Amniotic stem cell (primary cell): ENCODE measurements at places on chromosomes 3 and 15.

DNA sequence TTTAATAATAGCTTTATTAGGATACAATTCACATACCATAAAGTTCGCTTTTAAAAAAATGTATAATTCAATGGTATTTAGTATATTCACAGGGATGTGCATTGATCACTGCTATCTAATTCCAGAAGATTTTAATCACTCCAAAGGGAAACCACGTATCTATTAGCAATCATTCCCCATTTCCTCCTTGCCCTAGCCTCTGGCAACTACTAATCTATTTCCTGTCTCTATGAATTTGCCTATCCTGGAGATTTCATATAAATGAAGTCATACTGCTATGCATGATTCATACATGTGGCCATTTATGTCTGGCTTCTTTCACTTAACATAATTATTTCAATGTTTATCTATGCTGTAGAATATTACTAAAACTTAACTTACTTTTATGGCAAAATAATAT is 32.0 kb upstream of the CASR start:
- DNase-seq: no peak

DNA sequence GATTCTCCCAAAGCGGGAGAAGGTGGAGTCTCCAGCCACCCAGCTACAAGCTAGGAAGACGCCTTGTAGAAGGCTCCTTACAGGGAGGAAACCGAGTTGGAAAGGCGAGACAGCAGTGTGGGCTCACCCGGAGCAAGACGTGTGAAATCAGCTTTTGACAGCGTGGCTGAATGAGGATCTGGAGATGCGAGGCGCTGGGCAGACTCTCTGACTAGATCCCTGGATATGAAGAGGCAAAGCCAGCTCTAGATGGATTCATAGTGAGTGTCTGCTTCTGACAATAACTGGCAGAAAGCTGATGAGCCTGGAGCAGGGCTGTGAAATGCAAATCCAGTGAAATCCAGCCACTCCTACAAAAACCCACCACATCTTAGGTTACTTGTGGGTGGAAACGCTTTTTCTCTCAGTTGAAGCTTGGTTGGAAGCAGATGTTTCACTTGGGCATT is 41.0 kb downstream of the GOLGA6A start:
- no peak for DNase-seq

DNA sequence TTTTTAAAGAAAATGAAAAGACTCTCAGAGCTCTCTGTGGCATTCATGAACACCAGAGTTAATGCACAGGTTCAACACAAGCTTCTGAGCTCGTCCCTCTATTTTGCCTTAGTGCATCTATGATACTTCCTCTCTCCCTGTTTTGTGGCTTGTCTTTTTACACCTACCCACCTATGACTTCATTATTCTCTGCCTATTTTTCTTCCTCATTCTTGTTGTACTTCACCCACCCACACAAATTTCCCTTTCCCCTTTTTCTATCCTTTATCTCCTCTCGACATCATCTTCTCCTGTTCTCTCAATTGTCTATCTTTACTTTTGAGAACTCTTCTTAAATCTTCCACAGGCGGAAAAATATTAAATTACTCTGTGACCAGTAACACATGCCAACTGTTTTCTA is 48.6 kb downstream of the OR5H15 start:
- no peak for DNase-seq

DNA sequence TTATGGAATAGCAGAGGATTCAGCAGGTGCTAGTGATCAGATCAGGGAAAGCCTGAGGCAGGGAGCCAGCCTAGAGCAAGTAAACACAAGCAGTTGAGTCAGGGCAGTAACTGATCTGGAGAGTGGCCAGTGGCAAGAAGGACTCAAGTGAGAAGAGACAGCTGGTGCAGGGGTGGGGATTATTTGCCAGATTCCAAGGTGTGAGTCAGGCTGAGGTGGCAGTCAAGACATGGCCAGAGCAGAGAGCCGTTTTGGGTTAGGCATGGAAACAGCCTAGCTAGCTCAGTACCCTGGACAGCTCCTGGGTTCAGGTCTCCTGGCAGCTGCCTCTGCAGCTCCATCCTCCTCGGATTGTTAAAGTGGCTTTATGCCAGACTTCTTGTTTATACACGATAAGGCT is 281.9 kb upstream of the ONECUT1 start:
- DNase-seq: no peak

GRCh38 chr3:40167958-40168357 is 141.5 kb upstream of the EIF1B start:
- no peak for DNase-seq

DNA sequence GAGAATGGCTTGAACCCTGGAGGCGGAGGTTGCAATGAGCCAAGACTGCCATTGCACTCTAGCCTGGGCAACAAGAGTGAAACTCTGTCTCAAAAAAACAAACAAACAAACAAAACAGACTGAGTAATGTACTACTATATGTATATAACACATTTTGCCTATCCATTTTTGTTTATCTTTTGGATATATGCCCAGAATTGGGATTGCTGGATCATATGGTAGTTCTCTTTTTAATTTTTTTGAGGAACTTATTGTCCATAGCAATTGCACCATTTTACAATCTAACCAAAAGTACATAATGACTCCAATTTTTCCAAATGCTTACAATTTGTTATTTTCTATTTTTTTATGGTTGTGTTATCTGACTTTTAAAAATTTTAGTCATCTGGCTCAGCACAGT is 47.3 kb downstream of the GMPS start:
- DNase-seq: no peak

GRCh38 chr15:28991236-28992171 is 105.7 kb downstream of the APBA2 start:
- DNase-seq: no peak

- DNase-seq: no peak
These were observed 73.4 kb downstream of the CRYBG3 start for GRCh38 chr3:97895216-97895615.

- no peak for DNase-seq
These were observed 363.4 kb downstream of the GAP43 start for GRCh38 chr3:115986555-115987207.

GRCh38 chr3:154224366-154224765 is 99.9 kb downstream of the DHX36 start:
- no peak for DNase-seq

- no peak for DNase-seq
These were observed 2.9 kb downstream of the ABHD5 start for GRCh38 chr3:43693594-43693993.

- no peak for DNase-seq
These were observed 145.4 kb downstream of the ALCAM start for GRCh38 chr3:105512061-105512460.

- no peak for DNase-seq
These were observed 397.5 kb upstream of the ATP10A start for GRCh38 chr15:26260517-26261133.

- DNase-seq: no peak
These were observed 1.2 kb downstream of the LPCAT4 start for GRCh38 chr15:34365836-34366235.

DNA sequence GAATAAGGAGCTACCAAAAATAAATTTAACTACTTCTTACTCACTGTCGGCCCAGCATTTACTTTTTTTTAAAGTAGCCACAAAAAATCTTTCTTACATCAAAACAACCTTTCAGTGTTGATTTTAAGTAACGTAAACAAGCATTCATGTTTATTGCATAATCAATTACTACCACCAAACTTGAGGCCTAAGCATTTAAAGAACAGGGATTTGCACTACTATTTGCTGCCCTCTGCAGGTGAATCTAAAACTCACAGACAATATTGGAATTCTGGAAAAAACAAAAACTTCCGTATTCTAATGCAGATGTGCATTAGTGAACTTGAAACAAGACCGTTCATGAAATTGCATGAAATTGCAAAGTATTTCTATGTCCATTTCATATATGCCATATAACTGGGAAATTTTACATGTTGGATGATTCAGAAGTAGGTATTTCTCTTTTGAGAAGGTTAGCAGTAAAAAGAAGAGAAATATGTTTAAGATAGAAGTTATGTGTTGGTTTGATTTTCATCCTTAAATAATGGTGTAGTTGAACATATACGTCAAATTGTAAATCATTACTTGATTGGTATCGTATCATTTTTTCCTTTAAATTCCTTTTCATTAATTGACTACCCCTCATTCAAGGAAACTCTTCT is 55.6 kb downstream of the CGGBP1 start:
- DNase-seq: no peak

- DNase-seq: no peak
These were observed 219.7 kb downstream of the CD47 start for GRCh38 chr3:107870943-107871638.

- no peak for DNase-seq
These were observed 8.4 kb upstream of the PLA1A start for GRCh38 chr3:119589102-119589773.

- DNase-seq: no peak
These were observed 1.9 kb downstream of the NFKBIZ start for GRCh38 chr3:101851072-101851770.

DNA sequence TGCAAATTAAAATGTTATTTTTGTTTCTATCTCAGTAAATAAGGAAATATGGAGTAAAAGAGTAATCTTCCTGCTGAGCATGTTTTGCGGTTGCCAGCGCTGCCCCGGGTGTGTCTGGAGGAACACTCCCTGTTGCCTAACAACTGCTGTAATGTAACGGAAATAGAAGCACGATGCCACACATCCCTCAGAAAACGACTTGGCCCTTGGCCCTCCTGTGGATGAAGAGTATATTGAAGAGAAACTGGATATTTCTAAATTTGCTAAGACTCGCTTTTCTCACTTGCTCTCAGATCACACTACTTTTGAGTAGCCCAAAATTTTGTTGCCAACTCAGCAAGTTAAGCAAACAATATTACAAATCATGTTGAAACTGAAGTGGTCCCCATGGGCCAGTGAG is 18.9 kb downstream of the CX3CR1 start:
- peak; percentile 24 for DNase-seq

DNA sequence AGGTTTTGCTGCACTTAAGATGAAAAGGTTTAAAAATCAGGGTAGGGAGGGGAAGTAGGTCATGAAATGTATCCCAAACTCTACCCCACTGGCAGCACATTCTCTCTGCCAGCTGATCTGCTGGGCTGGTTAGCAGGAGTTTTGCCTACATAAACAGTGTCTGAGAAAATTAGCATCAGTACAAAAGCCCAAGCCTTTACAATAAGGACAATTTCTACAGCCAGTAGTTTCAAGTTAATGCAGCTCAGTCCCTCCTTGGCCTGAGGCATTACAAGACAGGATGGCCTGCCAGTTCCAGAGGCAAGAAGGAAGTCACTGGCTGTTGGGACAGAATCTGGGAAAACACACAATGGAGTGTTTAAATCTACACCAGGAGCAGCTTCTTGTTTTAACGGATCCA is 32.8 kb downstream of the NCEH1 start:
- no peak for DNase-seq

DNA sequence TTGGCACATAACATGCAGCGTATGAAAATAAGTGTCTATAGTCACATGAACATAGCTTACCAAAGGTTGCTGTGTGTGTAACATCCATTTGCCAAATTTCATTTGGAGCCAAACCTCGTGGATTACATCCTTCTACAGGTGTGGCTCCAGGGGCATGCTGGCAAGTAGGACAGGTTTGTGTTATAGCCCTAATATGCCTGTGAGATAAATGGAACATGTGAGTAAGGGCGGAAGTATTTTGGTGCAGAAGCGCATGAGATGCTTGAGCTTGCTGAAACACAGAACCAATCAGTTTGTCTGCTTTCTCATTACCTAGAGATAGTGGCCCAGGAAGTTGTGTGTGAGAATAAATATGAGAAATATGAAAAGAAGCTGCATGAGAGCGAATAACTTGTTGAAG is 21.8 kb upstream of the XCR1 start:
- no peak for DNase-seq

- DNase-seq: peak; percentile 89
These were observed 491.9 kb downstream of the NTRK3 start for GRCh38 chr15:87764461-87765240.

DNA sequence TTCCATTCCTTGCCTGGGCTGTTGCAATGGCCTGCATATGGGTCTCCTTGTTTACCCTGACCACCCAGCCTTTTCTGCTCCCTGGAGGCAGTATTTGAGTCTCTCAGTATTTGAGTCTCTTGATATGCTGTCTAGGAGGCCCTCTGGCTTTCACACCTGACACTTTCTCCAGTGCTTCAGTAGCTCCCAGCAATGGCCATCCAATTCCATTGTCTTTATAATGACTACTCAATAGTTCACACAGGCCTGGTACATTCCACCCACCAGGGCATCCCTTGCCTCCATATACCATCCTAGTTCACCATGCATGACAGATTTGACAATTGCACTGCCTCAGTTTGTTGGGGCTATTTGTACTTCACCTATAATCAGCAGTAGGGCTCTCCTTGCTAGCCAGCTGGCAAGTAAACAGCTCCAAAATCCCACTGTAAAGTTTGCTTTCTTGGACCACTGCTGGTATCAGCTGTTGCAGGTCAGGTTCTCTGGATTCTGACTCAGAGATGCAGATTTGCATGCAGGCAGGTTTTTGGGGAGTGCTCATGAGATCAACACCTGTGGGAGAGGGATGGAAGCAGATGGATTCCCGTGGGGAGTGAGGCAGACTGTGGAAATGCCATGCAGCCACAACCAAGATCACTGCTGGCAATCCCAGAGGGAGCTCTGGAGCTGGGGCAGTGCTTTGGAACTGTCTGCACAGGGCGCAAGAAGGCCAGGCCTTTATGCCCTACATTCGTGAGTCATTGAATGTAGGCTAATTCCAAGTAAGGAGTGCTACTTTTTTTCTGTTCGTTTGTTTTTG is 19.1 kb upstream of the XIRP1 start:
- DNase-seq: no peak

DNA sequence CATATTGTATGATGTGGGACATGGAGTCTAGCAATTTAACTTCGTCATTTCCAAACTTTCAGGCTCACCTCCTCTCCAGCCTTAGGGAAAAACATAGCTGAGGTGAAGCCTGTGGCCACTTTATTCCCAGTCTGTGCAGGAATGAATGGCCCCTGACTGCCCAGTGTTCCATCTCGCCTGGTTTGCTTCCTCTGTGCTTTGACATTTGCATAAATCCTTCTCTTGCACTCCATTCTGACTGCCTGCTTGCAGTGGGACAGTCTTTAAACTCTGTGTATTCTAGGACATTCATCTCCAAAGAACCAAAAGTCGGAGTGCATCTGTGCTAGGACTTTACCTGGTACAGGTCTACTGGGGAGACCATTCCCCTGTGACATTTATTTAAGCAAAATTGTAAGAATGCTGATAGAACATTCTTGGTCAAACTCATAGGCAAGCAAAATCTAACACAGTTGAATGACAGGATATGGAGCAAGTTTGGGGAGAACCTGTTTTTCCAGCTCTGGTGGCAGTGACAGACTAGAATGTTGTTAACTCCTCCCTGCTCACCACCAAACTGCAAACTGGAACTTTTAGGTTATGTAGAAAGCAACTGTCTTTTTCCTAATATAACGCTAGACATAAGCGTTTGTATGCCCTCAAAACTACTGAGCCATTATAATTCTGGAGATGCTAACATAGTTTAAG is 22.1 kb downstream of the TMED3 start:
- no peak for DNase-seq
